ENCODE measurements at places on chromosomes 3 and 15.

DNA sequence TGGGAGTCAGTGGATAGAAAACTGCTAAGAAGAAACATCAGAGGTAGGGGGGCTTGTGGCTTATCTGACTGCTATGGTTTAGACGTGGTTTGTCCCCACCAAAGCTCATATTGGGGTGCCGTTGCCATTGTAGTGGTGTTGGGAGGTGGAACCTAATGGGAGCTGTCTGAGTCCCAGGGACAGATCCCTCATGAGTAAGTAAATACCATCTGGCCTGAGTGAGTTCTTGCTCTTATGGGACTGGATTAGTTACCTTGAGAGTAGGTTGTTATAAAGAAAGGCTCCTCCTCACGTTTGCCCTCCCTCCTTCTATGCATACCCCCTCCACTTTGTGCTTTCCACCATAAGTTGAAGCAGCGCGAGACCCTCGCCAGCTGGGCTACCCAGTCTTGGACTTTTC is 53.4 kb upstream of the VILL start:
- no peak for DNase-seq

- DNase-seq = no peak
These were observed 3.6 kb upstream of the CD276 start for GRCh38 chr15:73680549-73680948.

- DNase-seq = no peak
These were observed 246.8 kb downstream of the NR1D2 start for GRCh38 chr3:24191801-24192403.

GRCh38 chr3:156181509-156181908 is 61.1 kb downstream of the KCNAB1 start:
- no peak for DNase-seq

DNA sequence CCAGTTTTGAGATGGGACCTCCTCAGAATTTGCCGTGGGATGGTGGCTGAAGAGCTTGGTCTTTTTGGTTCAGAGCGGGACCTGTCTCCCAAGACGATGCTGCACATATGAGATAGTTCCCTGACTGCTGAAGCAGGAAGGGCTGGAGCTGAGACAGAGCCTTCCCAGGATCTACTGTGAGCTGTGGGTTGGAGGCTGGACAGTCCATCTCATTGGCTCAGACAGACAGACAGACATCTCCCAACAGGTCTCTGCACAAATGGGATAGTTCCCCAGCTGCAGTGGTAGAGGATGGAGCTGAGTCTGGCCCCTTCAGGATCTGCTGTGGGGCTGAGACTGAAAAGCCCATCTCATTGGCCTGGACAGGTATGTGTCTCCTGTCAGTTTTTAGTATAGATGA is 1145.6 kb upstream of the CADM2 start:
- DNase-seq = no peak

DNA sequence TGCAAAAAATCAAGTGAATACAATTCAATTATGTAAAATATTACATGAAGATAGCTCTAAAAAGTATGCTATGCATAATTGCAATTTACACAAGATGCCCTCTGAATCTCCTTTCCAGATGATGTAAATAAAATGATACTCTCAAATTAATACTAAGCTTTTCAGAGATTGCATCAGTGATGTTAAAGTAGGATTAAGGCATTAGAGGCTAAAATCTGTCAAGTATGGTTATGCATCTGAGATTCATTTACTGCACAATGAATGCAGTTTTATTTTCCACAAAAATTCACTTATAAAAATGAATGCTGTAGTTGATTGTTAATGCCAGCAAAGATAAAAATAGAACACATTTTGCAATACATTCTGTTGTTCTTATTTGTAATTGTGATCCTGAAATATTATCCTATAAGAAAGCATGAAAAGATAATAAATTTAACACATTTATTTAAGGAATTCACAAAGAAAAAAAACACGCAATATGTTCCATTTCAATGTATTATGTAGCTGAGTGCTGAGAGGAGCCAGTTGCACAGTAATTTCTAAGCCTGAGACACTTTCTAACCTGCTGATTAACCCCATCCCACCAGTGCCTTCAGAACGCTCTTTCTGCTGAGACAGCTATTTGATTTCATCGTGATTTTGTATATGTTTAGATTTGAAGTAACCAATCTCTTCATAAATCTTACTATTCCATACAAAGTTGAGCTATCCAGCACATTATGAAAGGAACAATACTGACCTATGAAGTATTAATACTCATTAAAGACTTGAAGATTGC is 224.4 kb downstream of the CADM2 start:
- no peak for DNase-seq

Measured in activated B cell treated with CpG ODN at 0.5 μM for 24 hours (primary cell).